H4 (cell line): ENCODE measurements at places on chromosomes 2 and 18. TPM values are rescaled to one million over a fixed set of nuclear protein-coding genes. Genes with fewer than 3 reads are reported as not detected.

HOXD13 gene
- 3.1 and 4.8 TPM in 2 replicates for total RNA-seq

HOXD3 gene
- 0.29 and 0.70 TPM in 2 replicates for total RNA-seq

DNA sequence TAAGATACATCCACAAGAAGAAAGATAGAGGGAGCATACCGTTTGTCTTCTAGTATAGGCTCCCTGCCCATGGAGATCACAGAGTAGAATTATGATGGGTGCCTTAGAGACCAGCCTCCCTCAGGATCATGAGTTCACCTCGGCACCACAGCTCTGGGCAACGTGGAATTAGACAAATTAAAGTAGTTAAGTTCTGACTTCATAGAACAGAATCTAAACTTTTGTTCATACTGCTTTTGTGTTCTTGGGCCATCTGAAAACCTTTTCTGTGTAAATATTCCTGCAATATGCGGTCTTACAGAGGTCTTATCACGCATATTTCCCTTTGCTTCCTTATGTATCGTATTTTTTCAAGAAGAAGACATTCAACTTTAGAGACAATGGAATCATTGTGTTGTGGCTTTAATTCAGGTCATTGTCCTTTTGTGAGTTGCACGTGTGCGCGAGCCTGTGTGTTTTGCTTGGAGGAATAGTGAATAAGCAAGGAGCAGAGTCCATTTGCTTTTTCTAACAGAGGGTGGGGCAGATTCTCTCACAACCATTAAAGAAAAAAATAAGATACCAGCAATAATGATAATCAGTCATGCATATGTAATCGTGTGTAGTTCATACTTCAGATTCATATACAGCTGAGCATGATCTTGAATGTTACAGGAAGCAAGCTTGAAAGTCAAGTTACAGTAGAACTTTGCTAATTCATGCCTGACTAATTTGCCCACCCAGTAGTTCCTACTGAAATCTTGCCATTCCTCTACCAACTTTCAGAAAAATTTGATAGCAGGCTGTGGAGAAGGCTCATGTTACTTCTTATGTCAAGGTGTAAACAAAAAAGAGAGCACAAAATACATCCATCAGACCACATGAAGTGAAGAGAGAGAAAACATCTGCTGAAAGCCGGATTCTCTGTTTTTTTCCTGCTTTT lies 243.6 kb downstream of the NEDD4L start:
- DNase-seq = peak; percentile 24

DNA sequence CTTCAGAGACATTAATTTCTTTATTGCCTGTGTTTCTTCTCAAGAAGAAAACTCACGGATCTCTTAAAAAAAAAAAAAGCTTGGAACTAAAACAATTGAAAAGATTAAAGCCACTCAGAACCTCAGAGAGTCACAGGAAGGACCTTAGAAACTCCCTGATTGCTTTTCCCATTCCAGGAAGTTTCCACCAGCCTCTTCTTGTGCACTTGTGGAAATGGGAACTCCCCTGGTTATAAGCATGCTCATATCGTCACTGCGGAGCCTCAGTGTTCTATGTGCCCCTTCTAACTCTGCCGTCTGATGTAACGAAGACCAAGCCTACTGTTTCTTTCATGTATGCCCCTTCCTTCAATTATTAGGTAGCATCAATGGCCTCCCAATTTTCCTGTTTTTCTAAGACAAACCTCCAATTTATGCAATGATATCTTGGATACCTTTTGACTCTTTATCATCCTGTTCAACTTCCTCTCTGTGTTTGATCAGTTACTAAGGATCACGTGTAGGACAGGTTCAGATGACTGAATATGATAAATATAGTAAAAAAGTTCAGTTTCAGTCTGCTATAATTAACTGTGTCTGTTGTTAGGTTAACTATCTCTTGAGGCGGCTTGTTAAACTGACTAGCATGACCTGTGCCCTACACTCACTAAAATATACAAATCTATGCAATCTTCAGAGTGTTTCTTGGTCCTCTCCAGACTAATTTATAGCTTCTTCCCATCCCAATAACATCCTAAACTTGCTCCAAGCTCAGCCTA lies 593.7 kb upstream of the CHAC2 start:
- DNase-seq = no peak

GRCh38 chr2:200125444-200126284 lies 170.3 kb downstream of the MAIP1 start:
- DNase-seq = no peak

GRCh38 chr2:116452651-116453050 lies 1361.8 kb upstream of the DDX18 start:
- DNase-seq = no peak

DNA sequence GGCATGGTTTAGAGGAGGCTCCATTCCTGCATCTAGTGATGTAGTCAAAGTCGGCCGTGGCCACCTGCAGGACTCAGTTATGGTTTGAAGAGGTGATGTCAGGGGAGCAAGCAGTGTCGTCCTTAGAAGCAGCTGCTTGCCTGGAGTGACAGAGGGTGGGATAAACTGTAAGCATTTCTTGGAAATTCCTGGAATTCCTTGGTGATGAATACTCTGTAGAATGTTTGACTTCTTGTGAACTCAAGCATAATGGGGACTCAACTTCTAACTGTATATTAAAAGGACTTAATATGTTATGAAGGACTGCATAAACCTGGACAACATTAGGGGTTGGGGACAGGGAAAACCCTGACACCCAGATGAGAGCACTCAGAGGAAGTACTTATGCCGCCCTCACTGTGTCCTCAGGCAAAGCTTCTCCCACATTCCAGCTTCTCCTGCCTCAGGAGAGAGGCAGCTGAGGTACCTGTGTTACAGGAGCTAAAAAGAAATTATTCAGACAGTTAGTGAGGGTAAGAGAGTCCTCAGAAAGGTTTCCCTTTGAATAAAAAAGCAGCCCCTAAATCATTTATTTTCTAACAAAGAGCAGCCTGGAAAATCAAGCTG lies 459.9 kb upstream of the CELF4 start:
- DNase-seq = peak; percentile 13

DNA sequence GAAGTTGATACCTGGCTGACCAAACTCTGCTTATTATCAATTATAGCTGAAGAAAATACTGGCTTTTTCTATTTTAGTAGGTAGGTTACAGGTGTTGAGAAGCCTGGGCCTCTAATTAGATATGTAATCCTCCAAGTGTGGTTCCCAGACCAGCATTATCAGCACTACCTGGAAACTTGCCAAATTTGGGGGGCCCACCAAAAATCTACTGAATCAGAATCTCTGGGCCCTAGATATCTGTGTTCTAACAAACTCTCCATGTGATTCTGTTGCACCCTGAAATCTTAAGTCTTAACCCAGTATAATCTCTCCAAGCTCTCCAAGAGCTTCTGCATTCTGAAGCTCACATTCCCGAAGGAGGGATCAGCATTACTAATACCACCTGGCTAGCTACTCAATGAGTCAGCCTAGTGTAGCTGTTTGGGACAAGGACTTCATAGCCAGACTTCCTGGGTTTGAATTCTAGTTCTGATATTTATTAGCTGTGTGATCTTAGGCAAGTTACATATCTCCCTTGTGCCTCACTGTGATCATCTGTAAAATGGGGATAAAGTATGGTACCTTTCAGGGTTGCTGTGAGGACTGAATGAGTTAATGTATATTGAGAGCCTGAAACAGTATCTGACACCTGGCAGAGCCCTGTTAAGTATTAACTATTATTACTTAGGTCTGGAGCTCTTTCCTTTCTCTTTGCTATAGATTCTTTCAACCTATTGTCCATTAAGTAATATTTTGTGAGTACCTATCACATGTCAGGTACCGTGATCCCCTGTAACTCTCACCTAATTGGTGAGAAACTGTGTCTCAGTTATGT lies 94.1 kb upstream of the CD302 start:
- DNase-seq = no peak

DNA sequence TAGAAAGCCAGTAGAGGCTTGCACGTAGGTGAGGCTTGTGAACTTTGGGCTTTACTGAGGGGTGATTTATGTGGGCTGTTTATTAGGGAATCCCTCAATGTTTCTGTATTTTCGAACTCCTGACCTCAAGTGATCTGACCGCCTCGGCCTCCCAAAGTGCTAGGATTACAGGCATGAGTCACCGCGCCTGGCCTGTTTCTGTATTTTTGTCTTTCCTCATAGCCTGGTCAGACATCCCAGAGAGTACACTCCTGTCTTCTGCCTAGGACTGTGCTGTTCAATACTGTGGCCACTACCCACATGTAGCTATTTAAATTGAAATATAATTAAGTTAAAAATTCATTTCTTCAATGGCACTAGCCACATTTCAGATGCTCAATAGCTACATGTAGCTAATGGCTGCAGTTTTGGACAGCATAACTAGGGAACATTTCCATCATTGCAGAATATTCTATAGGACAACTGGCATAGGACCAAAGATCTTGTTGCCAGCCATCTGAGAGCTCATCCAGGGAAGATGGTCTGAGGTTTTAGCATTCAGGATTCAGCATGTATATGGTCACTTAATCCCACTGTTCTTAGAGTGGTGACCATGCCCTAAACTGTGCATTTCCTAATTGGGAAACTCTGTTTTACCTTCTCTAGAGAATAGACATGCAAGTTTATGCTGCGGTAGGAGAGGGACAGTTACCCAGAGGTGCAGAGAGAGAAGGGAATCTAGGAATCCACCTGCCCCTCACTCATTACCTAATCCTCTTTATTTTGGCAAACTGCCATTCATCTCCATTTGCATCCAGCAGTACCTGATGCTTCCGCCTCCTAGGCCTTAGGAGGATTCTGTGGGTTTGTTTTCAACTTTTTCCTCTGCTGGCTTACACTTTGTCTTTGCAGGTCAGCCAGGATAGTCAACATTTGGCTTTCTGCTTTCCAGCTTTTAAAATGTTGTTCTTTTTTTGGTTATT lies 64.4 kb downstream of the LCLAT1 start:
- peak; percentile 14 for DNase-seq

DNA sequence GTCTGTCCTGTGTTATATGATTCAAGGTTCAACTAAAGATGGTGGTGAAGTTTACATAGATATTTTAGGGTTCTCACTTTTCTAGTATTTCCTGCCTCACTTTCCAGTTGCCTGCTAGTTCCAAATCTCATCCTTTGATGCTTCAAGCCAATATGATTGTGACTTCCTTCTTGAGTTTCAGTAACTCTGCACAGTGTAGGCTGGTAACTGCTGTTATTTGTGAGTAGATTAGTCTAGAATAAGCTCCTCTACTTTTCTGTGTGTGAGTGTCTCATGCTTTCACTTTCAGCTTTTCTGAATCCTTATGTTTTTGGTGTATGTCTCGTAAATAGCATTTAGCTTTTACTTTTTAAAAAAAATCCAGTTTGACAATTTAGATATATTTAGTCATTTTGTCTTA lies 42.6 kb downstream of the GALNT1 start:
- DNase-seq = no peak

GRCh38 chr18:30713299-30713698 lies 329.2 kb downstream of the DSC3 start:
- DNase-seq = no peak
